Immature natural killer cell (primary cell): ENCODE measurements at places on chromosomes 2 and 18.

GRCh38 chr2:128262315-128263253 is 56.1 kb downstream of the HS6ST1 start:
- no peaks in the 10 kb centered on the region for H3K36me3 ChIP-seq
- DNase-seq: no peak
- no peak overlapping the region for H3K4me3 ChIP-seq
- peaks cover 1% of the 10 kb centered on the region for H3K27me3 ChIP-seq
- peaks cover 25% of the 10 kb centered on the region for H3K4me1 ChIP-seq
- no peak overlapping the region for H3K27ac ChIP-seq

- DNase-seq: no peak
- H3K27me3 ChIP-seq: peaks cover 18% of the 10 kb centered on the region
- no peaks in the 10 kb centered on the region for H3K36me3 ChIP-seq
- no peak overlapping the region for H3K4me3 ChIP-seq
Measured at GRCh38 chr2:66428986-66429612, 5.8 kb upstream of the MEIS1 start.

DNA sequence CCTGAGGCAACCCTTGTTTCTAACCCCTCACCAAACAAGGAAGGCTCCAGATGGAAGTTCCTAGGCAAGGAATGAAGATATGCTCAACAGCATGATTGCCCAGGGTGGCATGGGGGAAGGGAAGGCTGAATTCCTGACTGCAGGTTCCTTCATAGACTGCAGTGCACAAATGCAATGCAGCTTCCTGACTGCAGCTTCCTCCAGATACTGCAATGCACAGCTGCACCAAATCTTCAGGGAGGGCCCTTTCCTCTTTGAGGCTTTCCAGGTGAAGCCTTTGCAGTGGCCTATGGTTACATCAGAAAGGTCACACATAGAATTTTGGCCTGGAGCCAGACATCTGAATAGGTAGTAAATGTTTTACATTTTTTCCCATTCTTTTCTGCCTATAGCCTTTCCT is 58.8 kb upstream of the DYNAP start:
- no peaks in the 10 kb centered on the region for H3K36me3 ChIP-seq
- H3K27ac ChIP-seq: no peak overlapping the region
- no peak overlapping the region for H3K4me3 ChIP-seq
- no peaks in the 10 kb centered on the region for H3K27me3 ChIP-seq
- DNase-seq: no peak

DNA sequence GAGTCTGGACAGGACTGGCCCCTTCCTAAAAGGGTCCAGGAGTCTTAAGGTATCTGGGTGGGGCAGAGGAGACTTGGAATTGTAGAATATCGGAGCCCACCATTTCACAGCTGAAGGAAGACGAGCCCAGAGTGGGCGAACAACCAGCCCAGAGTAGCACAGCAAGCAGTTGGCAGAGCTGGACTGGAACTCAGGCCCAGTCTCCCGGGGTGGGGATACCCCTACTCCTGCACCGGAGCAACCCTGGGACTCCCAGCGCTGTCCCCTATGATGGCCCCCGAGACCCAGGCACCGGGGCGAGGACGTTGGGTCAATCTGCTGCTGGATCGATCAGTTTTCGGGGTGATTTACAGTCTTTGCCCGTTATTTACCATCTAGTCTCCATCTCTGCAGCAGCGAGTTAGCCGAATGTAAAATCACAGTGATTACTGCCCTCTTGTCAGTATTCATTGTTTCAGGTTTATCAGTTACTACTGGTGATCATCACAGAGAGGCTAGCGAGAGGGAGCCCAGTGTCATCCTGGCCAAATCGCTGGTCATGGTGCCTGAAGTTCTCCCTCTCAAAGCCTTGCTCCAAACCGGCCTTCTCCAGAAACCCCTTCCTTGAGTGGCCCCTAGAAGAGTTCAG is 75.3 kb downstream of the SMAD7 start:
- no peak for DNase-seq
- peaks cover 16% of the 10 kb centered on the region for H3K4me1 ChIP-seq
- no peaks in the 10 kb centered on the region for H3K27me3 ChIP-seq
- H3K27ac ChIP-seq: no peak overlapping the region
- no peaks in the 10 kb centered on the region for H3K36me3 ChIP-seq

DNA sequence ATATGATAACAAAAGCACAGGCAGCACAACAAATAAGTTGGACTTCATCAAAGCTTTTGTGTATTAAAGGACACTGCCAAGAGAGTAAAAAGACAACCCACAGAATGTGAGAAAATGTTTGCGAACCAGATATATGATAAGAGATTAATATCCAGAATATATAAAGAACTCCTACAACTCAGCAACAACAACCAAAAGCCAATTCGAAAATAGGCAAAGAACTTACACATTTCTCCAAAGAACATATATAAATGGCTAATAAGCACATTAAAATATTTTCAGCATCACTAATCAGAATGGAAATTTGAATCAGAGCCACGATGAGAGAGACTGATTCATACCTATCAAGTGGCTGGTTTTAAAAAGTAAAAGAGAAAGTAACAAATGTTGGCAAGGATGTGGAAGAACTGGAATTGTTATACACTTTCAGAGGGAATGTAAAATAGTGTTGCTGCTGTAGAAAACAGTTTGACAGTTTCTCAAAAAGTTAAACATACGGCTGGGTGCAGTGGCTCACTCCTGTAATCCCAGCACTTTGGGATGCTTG is 25.2 kb downstream of the EPB41L5 start:
- H3K36me3 ChIP-seq: peaks cover 6% of the 10 kb centered on the region
- H3K4me3 ChIP-seq: no peak overlapping the region
- no peak for DNase-seq

DNA sequence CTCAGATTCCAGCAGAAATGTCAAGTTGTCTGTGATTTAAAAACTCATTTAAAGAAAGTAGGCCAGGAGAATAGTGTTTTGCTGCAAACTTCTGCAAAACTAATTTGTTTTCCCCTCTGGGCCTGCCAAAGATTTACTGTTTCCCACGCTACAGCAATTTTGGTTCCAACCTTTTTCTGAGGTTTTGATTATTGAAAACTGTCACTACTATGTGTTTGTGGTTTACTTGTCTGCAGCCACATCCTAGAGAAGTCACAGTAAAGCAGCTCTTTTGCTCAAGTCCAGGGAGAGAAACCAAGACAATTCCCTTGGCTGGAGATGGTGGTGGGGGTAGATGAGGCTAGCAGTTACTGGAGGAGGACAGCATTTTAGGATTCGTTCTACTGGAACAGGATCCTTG is 12.8 kb downstream of the IL1R2 start:
- peaks cover 3% of the 10 kb centered on the region for H3K27me3 ChIP-seq
- DNase-seq: peak; percentile 71
- peaks cover 10% of the 10 kb centered on the region for H3K4me1 ChIP-seq
- no peak overlapping the region for H3K27ac ChIP-seq
- no peaks in the 10 kb centered on the region for H3K36me3 ChIP-seq

- H3K36me3 ChIP-seq: peaks cover 4% of the 10 kb centered on the region
- no peak overlapping the region for H3K4me3 ChIP-seq
- H3K4me1 ChIP-seq: no peaks in the 10 kb centered on the region
- H3K27ac ChIP-seq: no peak overlapping the region
Measured at GRCh38 chr2:207759890-207760289, 9.8 kb downstream of the FZD5 start.

DNA sequence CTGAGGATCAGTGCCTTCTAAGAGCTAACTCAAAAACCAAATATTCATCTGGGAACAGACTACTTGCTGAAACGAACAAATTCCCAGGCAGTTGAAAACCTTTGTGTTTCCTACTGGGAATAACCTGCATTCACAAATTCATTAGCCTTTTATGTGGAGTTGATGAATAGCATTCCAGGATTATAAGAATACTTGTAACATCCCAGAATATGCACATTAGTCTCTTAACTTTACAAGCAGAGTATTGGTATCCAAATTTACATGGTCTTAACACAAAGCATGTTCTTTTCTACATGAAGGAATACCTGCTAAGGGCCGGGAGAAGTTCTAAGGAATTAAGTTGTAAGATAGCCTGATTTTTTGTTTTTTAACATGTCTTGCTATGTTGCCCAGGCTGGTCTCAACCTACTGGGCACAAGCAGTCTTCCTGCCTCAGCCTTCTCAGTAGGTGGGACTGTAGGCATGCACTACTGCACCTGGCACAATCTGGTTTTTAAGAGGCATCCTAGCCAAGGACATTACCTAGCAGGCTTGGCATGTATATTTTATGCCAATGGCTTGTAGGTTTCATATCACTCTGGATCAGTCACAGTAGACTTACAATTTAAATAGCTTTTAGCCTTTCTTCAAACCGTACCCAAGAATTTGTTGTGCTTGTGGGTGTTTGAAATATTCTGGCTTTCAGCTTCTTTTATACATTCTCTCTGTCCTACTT is 50.7 kb downstream of the MGAT5 start:
- no peak overlapping the region for H3K4me3 ChIP-seq
- H3K4me1 ChIP-seq: peaks cover 43% of the 10 kb centered on the region
- no peak for DNase-seq
- peaks cover 18% of the 10 kb centered on the region for H3K36me3 ChIP-seq

DNA sequence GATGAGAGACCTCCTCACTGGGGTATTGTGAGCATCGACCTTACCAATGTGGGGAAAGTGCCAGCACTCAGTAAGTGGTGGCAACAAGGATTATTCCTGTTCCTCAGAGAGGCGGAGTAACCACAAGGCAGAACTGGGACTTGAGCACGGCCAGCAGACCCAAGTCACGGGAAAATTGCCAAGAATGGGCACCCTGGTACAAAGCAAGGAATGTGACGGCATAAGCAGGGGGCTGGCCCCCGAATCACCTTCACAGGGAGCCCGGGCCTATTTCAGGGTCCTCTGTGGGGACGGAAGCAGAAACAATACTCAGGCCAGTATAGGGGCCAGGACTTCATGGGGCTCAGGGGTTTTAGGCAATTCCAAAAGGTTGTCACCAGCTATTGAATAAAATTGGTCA is 25.4 kb downstream of the CENPA start:
- no peaks in the 10 kb centered on the region for H3K4me1 ChIP-seq
- H3K27ac ChIP-seq: no peak overlapping the region
- peaks cover 3% of the 10 kb centered on the region for H3K36me3 ChIP-seq
- peaks cover 12% of the 10 kb centered on the region for H3K27me3 ChIP-seq
- no peak overlapping the region for H3K4me3 ChIP-seq

DNA sequence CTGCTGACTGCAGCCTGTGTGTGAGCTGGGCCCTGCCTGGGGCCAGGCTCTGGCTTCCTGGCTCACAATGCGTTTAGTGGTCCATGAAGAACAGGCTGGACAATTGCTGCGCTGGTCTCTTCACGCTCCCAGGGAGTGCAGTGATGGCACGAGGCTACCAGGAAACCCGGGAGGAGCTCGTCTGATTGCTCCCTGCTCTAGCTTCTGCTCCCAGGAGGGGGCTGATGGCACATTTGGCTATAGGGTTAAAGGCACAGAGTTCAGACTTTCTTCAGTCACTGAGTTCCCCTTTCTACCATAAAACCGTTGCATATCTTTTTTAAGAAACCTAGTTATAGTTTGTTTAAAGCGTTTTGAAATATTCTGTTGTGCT is 60.1 kb downstream of the KCNF1 start:
- H3K36me3 ChIP-seq: no peaks in the 10 kb centered on the region
- H3K4me1 ChIP-seq: no peaks in the 10 kb centered on the region
- H3K4me3 ChIP-seq: no peak overlapping the region
- DNase-seq: no peak

- no peak overlapping the region for H3K4me3 ChIP-seq
- DNase-seq: no peak
- H3K27ac ChIP-seq: no peak overlapping the region
- H3K36me3 ChIP-seq: no peaks in the 10 kb centered on the region
- peaks cover 2% of the 10 kb centered on the region for H3K27me3 ChIP-seq
- H3K4me1 ChIP-seq: no peaks in the 10 kb centered on the region
Measured at GRCh38 chr2:83859553-83859952, 599.5 kb downstream of the SUCLG1 start.

GRCh38 chr18:62978251-62979049 is 263.1 kb downstream of the PHLPP1 start:
- no peaks in the 10 kb centered on the region for H3K27me3 ChIP-seq
- no peak overlapping the region for H3K27ac ChIP-seq
- H3K36me3 ChIP-seq: peaks cover 17% of the 10 kb centered on the region
- peaks cover 2% of the 10 kb centered on the region for H3K4me1 ChIP-seq
- no peak overlapping the region for H3K4me3 ChIP-seq

- DNase-seq: no peak
- no peaks in the 10 kb centered on the region for H3K36me3 ChIP-seq
- no peak overlapping the region for H3K27ac ChIP-seq
Measured at GRCh38 chr18:34909637-34910364, 131.4 kb upstream of the MAPRE2 start.

- H3K27ac ChIP-seq: no peak overlapping the region
- H3K27me3 ChIP-seq: no peaks in the 10 kb centered on the region
- DNase-seq: no peak
- H3K36me3 ChIP-seq: no peaks in the 10 kb centered on the region
- no peak overlapping the region for H3K4me3 ChIP-seq
Measured at GRCh38 chr2:234751275-234751973, 200.4 kb upstream of the SH3BP4 start.

- no peak overlapping the region for H3K4me3 ChIP-seq
- no peaks in the 10 kb centered on the region for H3K36me3 ChIP-seq
- no peaks in the 10 kb centered on the region for H3K4me1 ChIP-seq
- H3K27me3 ChIP-seq: peaks cover 3% of the 10 kb centered on the region
- no peak for DNase-seq
Measured at GRCh38 chr18:61428266-61428665, 95.0 kb downstream of the CDH20 start.

- H3K27me3 ChIP-seq: no peaks in the 10 kb centered on the region
- no peak for DNase-seq
- no peak overlapping the region for H3K27ac ChIP-seq
- peaks cover 3% of the 10 kb centered on the region for H3K36me3 ChIP-seq
- peaks cover 20% of the 10 kb centered on the region for H3K4me1 ChIP-seq
- H3K4me3 ChIP-seq: no peak overlapping the region
Measured at GRCh38 chr18:54802178-54802577, 26.1 kb upstream of the RAB27B start.

- no peak for DNase-seq
- H3K36me3 ChIP-seq: no peaks in the 10 kb centered on the region
- peaks cover 2% of the 10 kb centered on the region for H3K27me3 ChIP-seq
- H3K27ac ChIP-seq: no peak overlapping the region
- no peaks in the 10 kb centered on the region for H3K4me1 ChIP-seq
Measured at GRCh38 chr2:39603436-39603835, 62.3 kb upstream of the TMEM178A start.

- no peaks in the 10 kb centered on the region for H3K27me3 ChIP-seq
- no peaks in the 10 kb centered on the region for H3K4me1 ChIP-seq
- no peaks in the 10 kb centered on the region for H3K36me3 ChIP-seq
- DNase-seq: no peak
Measured at GRCh38 chr2:82986899-82987298, 1472.2 kb downstream of the SUCLG1 start.
